Lung (tissue), 17 donors: ENCODE measurements at places on chromosomes 2 and 18.

- DNase-seq, result no peak
Measured at GRCh38 chr2:64442277-64442676, 11.7 kb upstream of the LGALSL start.

DNA sequence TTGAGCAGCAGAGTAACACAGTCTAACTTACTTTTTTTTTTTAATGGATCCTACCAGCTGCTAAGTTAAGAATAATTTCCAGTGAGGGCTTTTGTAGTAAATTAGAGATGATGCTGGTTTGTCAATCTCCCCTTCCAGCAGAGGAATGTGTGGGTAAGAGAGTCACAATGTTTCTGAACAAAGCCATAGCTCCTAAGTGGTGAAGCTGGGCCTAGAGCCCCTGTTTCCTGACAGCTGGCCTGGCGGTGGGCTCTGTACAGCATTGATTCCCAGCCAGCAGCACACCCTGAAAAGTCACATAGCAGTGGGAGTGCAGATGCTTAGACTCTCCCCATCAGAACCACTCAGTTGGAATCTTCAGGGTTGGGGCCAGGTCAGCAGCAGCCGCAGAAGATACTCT is 24.4 kb downstream of the CAPG start:
- DNase-seq, result no peak

GRCh38 chr2:114160263-114160981 is 270.5 kb downstream of the ACTR3 start:
- peak; percentile 16 for DNase-seq

GRCh38 chr2:84022810-84023431 is 436.2 kb downstream of the SUCLG1 start:
- peak; percentile 70 for DNase-seq

GRCh38 chr18:43949291-43949690 is 672.0 kb upstream of the SYT4 start:
- no peak for DNase-seq

DNA sequence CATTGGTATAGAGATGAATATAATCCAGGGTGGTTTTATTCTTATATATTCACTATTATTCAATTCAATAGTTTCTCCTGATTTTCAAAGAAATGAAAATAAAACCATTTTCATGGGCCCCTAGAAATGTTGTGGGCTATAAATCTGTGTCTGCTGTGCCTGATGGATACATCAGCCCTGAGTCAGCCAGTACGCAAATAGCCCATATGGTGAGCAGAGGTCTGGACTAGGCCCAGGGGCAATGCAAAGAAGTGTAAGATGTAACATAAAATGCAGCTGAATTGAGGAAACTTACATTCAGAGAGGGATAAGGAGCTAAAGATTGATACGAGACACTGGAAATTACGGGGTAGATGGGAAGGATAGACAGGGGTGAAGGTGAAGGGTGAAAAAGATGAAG is 122.5 kb downstream of the MAIP1 start:
- DNase-seq, result no peak

DNA sequence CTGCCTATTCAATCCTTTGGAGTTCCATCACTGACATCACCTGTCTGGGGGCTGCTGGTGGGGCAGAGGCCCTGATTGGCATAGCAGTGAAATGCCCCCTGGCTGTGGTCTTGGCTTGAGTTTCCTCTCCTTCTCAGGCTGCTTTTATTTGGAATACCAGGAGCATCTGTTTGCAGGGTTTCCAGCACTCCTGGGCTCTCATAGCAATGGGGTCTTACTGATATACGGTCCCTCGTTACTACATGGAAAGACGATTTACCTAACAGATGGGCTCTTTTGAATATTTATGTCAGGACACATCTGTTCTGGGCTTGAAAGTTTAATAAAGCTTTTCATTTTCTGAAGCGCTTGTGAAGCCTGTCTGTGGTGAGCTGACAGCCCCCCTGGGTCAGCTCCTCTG is 230.3 kb downstream of the SLC4A3 start:
- no peak for DNase-seq
